ENCODE measurements at places on chromosomes 4 and X. TPM values are rescaled to one million over a fixed set of nuclear protein-coding genes. Genes with fewer than 3 reads are reported as not detected.

Gene TRAM1L1
- total RNA-seq, result 7.2 TPM

Gene MRFAP1L1
- total RNA-seq, result 104 TPM

- no peak for DNase-seq
Measured at GRCh38 chr4:8232748-8233147, 33.7 kb downstream of the SH3TC1 start.

Gene HSFX1
- not detected for total RNA-seq

DNA sequence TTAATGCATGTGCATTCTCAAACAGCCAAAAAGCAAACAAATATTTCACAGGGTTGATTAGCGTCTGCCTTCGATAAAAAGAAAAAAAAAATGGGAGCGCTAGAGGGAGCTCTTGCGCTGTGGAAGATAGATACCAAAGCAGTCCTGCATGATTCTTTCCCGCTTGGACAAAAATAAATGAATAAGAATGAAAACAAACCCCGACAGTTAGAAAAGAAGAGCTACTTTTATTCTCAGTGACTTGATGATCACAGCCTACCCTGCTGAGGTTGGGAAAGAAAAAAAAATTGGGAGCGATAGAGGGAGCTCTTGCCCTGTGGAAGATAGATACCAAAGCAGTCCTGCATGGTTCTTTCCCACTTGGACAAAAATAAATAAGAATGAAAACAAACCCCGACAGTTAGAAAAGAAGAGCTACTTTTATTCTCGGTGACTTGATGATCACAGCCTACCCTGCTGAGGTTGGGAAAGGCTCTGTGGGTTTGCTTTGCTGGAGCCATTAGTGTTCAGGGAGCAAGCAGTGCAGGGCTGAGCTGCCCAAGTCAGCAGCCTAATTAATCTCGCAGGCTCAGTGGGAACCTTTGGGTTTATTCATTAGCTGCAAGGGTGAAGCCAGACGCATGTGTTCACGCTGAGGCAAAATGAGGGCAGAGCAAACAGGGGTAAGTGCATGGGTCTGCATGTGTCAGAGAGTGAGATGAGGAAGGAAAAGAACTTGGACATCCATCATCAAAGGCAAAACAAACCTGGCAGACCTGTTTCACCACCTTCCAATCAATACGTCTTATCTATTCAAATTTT, 249.3 kb upstream of the PRKX start:
- DNase-seq, result peak; percentile 15

- DNase-seq, result no peak
Measured at GRCh38 chr4:183409483-183409882, 35.0 kb upstream of the CDKN2AIP start.

GRCh38 chrX:132740316-132741123, 217.9 kb downstream of the HS6ST2 start:
- no peak for DNase-seq

Gene RASGEF1B
- 1.1 TPM for total RNA-seq

GRCh38 chr4:46385946-46386345, 4.0 kb downstream of the GABRA2 start:
- DNase-seq, result no peak

Gene CT45A10
- not detected for total RNA-seq

Gene AREG
- not detected for total RNA-seq

Measured in H4 (cell line).